ENCODE measurements at places on chromosomes 1 and 21.

GRCh38 chr1:94723894-94724293 lies 96.3 kb upstream of the SLC44A3 start:
- DNase-seq: no peak

DNA sequence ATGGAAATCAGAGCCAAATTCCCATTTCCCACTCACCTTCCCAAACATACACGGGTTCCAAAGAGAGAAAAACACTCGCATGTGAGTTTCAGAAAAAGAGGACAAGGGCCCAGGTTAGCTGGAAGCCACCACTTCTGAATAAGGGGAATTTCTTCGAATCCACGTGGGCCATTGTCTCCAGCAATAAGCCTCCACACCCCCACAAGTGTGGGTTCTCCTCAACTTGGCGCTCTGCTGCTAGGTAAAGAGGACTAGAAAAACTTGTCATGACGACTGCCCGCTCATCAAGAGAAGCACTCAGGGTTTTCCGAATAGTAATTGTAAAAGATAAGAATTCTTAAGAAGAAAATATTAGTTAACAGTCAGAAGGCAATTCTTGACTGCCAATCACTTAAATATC lies 30.6 kb downstream of the PRDM15 start:
- no peak for DNase-seq

GRCh38 chr1:61254634-61255357 lies 172.4 kb downstream of the NFIA start:
- DNase-seq: no peak

DNA sequence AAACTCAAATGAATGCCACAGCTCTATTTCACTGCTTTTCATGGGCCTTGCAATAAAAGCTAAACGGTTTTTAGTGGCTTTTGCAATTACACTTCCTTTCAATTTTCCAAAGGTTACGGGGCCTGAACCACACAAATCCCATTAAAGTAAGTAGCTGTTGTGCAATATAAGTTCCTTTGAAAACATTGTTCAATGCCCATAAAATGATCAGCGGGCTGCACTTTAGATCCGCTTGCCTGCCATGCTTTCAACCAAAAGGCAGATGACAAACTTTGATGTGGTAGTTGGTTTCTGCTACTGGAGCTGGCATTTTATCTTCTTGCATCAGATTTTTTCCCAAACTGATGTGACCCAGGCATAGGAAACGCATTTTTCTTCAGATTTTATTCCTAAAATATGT lies 50.2 kb downstream of the PRRX1 start:
- DNase-seq: no peak

DNA sequence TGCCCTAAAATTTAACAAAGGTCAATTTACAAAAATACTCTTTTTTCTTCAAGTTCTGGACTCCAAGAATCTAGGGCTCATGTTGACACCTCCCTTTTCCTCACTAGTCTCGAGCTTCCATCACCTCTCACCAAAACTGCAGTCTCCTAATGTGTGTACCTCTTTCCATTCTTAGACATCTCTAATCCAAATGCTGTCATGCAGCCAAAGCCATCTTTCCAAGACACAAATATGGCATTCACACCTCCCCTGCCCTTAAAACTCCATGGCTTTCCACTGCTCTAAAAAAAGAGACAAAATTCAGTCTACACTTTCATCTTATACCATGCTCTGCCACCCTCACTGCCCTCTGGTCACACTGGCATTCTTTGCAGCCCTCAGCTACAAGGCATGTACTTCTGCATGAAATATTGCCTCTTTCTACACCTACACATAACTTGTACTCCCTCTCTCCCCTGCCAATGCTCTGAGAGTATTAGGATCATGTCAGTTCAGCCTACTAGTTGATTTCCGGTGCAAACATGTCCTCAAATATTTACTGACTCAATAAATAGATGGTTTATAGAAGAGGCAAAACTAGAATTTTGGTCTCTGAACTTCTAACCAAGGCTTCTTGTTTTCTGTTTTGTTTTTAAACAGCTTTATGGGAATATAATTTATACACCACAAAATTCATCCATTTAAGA lies 26.9 kb downstream of the ADSS2 start:
- no peak for DNase-seq

DNA sequence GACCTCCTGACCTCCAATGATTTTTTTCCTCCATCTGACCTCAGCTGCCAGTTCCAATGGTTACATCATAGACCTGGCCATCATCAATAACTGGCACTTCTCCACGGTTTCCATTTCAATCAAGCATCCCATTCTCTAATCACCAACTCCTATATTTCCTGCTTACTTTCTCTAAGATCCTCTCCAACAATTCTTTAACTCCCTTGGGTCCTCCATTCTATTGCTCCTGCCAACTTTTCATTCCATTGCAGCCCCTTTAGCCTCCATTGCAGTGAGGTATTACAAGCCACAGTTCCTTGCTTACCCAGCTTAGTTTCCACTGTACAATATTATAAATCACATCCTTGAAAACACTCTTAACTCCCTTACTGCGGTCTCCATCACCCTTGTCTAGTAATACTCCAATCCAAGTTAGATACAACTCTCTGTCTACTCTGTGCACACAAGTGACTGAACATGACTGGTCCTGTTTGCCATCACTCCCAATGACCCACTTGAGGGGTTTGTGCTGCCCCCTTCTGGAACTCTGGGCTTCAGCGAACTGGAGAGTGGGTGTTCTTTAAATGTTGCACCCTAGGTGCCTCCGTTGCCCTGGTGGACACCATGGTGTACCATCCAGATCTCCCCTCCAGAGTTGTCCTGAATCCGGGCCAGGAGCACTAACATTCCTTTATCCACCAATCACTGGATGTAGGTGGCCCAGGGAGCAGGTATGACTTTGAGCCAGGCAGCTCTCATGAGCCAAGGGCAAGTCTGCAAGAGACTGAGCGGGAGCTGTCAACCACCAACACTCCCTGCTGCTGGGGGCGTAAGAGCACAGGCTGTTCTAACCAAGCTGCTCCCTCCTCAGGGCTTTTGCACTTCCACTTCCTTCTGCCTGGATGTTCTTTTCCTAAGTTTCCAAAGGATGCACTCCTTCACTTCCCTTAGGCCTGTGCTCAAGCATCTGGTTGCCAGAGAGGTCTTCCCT lies 3.7 kb upstream of the FNDC7 start:
- DNase-seq: peak; percentile 79

Data from CD4-positive, alpha-beta T cell treated with Interleukin-12 subunit alpha and Interleukin-12 subunit beta, for 1 hour (primary cell).